Neural progenitor cell (in vitro differentiated cells): ENCODE measurements at places on chromosomes 2 and 18.

DNA sequence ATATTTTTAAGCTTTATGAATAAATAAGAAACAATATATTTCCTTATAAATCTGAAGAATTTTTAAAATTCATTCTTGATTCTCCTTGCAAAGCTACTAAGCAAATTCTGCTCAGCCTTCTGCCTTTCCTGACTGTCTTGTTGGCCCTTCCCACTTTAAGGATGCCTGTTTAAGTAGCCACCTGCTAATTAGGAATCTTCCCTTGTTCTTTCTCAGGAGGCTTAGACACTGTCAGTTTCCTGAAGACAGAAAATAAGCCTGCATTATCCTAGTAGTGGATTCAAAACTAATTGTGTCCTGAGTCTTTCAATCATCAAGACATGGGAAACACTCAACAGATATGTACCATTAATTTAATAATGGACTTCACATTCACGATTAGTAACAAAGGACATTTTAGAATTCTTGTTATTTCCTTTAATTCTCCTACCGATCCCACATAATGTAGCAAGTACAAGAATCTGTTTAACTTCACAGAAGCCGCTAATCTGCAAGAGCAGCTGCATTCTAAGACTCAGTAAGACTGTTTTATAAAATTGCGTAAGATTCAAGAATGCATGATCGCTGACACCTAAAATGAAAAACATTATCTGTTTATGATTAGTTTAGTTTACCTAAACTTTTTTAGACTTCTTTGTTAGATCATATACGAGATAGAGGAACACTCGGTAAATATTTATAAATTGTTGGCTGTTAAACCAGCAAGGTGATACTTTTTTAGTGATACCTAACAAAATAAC is 445.4 kb upstream of the DSEL start:
- peak; percentile 68 for DNase-seq

DNA sequence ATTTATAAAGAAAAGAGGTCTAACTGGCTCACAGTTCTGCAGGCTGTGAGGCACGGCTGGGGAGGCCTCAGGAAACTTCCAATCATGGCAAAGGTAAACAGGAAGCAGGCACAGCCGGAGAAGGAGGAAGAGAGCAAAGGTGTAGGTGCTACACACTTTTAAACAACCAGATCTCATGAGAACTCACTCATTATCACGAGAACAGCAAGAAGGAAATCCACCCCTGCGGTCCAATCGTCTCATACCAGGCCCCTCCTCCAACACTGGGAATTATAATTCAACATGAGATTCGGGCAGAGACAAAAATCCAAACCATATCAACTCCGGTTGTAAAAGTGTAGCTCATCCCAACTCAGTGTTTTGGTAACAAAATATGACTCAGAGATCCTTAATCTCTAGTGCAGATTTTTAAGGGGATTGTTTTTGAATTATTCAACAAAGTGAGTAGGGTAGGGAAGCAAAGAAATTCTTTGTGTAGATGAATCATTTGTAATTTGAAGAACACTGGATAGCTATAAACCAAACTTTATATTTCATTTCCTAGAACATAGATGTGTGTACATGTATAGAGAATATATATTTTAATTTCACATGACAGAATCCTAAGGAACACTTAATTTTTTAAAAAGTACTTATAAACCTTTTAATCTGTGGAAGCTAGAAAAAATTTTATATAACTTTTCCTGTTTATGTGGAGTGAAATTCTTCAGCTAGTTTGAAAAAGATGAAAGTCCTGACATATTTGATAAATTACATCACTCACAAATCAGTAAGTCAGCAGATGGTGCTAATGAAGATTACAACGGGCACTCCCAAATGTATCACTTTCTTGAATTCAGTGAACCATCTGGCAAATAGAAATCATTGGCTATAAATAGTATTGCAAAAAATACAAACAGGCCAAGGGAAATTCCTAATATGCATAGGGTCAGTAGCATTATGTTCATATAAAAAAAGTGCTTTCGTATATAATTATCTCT is 130.1 kb downstream of the OLA1 start:
- no peak for DNase-seq

DNA sequence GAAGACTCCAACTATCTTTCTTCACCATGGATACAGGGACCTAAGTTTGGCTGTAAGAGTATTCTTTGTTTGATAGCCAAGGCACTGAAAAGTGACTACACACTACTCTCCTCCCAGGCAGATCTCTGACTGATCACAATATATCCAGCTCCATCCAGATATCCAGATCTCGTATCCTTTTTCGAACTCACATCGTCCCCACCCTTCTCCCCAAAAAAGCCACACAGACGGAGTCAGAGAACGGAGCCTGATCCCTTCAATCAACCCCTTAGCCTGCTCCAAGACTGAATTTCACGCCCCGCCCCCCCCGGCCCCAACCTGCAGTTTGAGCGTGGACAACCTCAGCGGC is 533 bp downstream of the DHX57 start:
- no peak for DNase-seq

- DNase-seq: peak; percentile 18
Observed at GRCh38 chr2:100563407-100564247, 834 bp downstream of the PDCL3 start.

DNA sequence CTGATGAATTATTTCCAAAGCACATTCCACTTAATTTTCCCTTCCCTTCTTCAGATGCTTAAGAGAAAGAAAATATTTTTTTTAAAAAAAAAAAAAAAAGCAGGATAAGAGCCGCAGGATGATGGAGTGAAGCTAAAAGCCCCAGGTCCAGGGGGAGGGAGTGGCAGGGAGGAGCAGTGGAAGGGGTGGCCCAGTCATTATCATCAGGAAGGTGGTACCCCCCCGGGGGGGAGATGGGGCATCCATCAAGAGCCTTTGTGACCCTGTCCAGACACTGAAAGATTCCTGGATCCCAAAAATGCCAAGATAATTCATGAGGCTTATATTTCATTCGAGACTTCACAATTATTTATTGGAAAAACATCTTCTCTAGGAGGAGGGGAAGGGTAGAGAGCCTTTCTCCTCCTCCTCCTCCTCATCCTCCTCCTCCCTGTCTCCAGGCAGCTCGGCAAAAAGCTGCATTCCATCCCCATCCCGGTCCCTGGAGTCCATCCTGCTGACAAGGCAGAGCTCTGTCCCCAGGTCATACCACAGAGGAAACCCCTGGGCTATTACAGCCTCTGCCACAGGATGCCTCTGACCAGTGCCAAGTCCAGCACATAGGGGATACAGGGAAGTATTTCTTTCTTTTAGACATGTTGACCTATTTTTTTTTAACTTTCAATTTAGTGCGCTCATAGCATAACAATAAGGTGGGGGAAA is 125.3 kb downstream of the TWIST2 start:
- DNase-seq: no peak

- no peak for DNase-seq
Observed at GRCh38 chr2:20433249-20433648, 13.6 kb upstream of the RHOB start.

DNA sequence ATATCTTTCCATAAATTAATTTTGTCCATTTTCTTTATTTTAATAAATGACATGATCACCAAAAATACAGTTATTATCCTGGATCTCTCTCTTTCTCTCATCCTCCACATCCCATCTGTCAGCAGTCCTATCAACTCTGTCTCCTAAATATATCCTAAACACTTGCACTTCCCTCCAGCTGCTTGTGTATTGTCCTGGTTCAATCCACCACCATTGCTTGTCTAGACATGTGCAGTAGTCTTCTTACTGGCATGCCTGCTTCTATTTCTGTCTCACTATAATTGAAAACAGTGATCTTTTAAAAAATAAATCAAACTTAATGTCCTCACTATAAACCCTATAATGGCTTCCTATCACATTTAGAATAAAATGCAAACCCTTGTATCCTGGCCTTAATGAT is 2168.6 kb upstream of the PIK3C3 start:
- no peak for DNase-seq

GRCh38 chr2:219592736-219593135 is 4.9 kb upstream of the STK11IP start:
- DNase-seq: no peak

GRCh38 chr18:76866666-76867065 is 44.3 kb downstream of the ZNF236 start:
- no peak for DNase-seq

- DNase-seq: peak; percentile 91
Observed at GRCh38 chr2:101387151-101387834, at the start of gene CREG2. Gene CREG2, minus strand, starts transcription at chr2:101387503. Its CDS starts 46 bp downstream, at chr2:101387457.

DNA sequence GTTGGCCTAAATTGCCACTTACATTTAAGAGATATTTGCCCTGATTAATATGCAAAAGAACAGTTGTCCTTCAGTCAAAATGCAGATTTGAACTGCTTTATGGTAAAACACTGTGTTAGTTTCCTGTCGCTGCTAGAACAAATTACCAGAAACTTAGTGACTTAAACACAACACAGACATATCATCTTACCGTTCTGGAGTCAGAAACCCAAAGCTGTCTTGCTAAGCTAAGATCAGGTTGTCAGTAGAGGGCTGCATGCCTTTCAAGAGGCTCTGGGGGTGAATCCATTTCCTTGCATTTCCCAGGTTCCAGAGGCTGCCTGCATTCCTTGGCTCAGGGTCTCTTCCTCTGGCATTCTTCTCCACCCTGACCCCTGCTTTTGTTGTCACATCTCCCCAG is 149.5 kb downstream of the FAM161A start:
- DNase-seq: no peak
